ENCODE measurements at places on chromosomes 5 and 9. TPM values are rescaled to one million over a fixed set of nuclear protein-coding genes. Genes with fewer than 3 reads are reported as not detected.

- H3K4me3 ChIP-seq = no peak overlapping the region
- no peaks in the 10 kb centered on the region for H3K4me1 ChIP-seq
- H3K27me3 ChIP-seq = peaks cover 16% of the 10 kb centered on the region
- no peak for DNase-seq
These were observed 20.6 kb upstream of the TPD52L3 start for GRCh38 chr9:6307551-6308096.

GRCh38 chr9:98253565-98253964 lies 1.9 kb downstream of the TBC1D2 start:
- DNase-seq = no peak
- no peak overlapping the region for H3K27ac ChIP-seq
- peaks cover 11% of the 10 kb centered on the region for H3K4me1 ChIP-seq
- H3K36me3 ChIP-seq = no peaks in the 10 kb centered on the region

GRCh38 chr5:138448481-138449398 lies 9.9 kb downstream of the REEP2 start:
- peaks cover 20% of the 10 kb centered on the region for H3K4me1 ChIP-seq
- no peak for DNase-seq
- peak overlapping the region; percentile 66 for H3K4me3 ChIP-seq
- no peak overlapping the region for H3K27ac ChIP-seq

Gene TNIP1
- 34.6 TPM for total RNA-seq

Gene NFX1
- 33.2 TPM for total RNA-seq

GRCh38 chr9:132488626-132489025 lies 78.6 kb downstream of the CFAP77 start:
- H3K4me3 ChIP-seq = no peak overlapping the region
- no peaks in the 10 kb centered on the region for H3K36me3 ChIP-seq
- H3K27me3 ChIP-seq = peaks cover 7% of the 10 kb centered on the region
- H3K27ac ChIP-seq = no peak overlapping the region
- H3K4me1 ChIP-seq = peaks cover 33% of the 10 kb centered on the region

GRCh38 chr5:72555871-72556270 lies 48.7 kb upstream of the ZNF366 start:
- DNase-seq = no peak
- H3K4me3 ChIP-seq = peak overlapping the region; percentile 68
- no peaks in the 10 kb centered on the region for H3K27me3 ChIP-seq
- H3K36me3 ChIP-seq = no peaks in the 10 kb centered on the region

GRCh38 chr5:125199373-125199772 lies 452.9 kb upstream of the ZNF608 start:
- no peaks in the 10 kb centered on the region for H3K27me3 ChIP-seq
- H3K4me3 ChIP-seq = peak overlapping the region; percentile 69
- DNase-seq = no peak
- H3K27ac ChIP-seq = peak overlapping the region; percentile 24

DNA sequence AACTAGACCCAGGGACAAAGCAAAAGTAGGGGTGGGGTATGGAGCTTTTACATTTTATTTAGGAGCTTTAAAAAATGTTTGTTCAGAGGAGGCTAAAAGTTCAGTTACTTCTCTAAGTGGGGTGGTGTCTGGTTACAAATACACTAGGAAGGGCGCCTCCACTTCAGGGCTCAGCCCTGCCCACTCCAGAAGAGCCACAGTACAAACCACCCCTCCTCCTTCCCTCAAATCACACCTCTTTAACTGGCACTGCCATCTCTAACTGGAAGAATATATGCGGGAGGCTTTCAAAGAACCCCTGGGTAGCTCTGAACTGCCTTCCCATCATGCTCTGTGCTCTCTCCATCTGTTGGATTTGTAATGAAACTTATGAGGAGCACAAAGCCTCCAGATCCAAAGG lies 98.8 kb upstream of the NFIB start:
- no peak for DNase-seq
- H3K27me3 ChIP-seq = no peaks in the 10 kb centered on the region
- H3K4me3 ChIP-seq = no peak overlapping the region

GRCh38 chr5:1131191-1131621 lies 19.3 kb upstream of the SLC12A7 start:
- no peak for DNase-seq
- no peaks in the 10 kb centered on the region for H3K36me3 ChIP-seq
- no peaks in the 10 kb centered on the region for H3K27me3 ChIP-seq
- H3K27ac ChIP-seq = no peak overlapping the region
- H3K4me1 ChIP-seq = peaks cover 5% of the 10 kb centered on the region

DNA sequence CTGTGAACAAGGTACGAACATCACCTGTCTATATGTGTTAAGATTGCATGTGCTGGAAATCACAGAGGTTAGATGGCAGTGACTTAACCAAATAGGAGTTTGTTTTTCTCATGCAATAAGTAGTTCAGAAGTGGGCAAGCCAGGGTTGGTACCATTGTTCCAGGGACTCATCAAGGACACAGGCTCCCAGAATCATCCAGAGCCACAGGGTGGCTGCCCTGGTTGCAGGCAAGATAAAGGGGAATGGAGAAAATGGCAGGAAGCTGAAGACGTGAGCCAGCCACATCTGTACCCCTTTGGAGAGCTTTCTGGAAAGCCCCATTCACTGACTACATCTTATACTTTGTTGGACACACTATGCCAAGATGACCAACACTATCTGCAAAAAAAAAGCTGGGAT lies 126.0 kb upstream of the IL12B start:
- no peak overlapping the region for H3K27ac ChIP-seq
- no peaks in the 10 kb centered on the region for H3K36me3 ChIP-seq
- H3K4me1 ChIP-seq = peaks cover 12% of the 10 kb centered on the region
- no peak for DNase-seq

Gene HTR1A
- total RNA-seq = not detected

Gene PHF24
- total RNA-seq = 0.63 TPM

DNA sequence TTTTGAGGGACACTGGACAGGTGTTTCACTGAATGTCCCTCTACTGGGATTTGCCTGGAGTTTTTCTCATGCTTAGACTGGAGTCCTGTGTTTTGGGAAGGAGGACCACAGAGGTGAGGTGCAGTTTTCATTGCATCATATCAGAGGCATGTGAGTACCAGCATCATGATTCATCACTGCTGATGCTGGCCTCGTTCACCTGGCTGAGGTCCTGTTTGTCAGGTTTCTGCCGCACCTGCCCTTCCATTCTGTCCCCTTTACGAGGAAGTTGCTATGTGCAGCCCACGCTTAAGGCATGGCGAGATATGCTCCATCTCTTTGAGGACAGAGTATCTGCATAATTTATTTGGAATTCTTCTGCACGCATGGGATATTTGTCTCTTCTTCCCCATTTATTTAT lies 162.1 kb downstream of the TENT4A start:
- no peak overlapping the region for H3K4me3 ChIP-seq
- no peaks in the 10 kb centered on the region for H3K4me1 ChIP-seq
- H3K27ac ChIP-seq = no peak overlapping the region
- no peaks in the 10 kb centered on the region for H3K36me3 ChIP-seq

- peaks cover 13% of the 10 kb centered on the region for H3K36me3 ChIP-seq
- H3K27ac ChIP-seq = no peak overlapping the region
- no peaks in the 10 kb centered on the region for H3K27me3 ChIP-seq
- no peak for DNase-seq
These were observed 15.1 kb downstream of the GRHPR start for GRCh38 chr9:37437621-37438020.

DNA sequence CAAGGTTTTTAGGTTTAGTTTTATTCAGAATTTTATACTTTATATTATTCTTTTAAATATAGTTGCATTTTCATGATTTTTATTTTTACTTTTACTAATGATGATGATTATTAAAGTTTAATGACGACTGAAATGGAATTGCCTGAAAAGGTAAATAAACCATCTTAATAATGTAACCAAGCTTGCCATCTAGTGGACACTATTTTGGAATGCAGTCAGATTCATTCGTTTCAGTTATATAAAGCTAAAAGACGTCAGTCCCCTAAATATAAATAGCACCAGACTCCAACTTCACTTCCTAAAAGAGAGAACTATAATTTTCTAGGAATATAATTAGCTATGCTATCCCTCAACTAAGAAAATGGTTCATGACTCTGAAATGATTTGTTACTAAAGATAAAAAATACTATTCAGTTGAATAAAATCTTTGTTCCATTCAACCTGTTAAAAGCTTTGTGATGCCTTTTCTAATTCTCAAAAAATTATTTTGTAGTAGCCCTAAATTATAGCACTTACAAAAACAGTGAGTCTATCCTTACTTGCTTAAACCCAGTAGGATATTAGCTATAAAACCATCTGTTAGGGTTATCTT lies 19.9 kb downstream of the ABITRAM start:
- peaks cover 3% of the 10 kb centered on the region for H3K36me3 ChIP-seq
- no peaks in the 10 kb centered on the region for H3K4me1 ChIP-seq
- no peak for DNase-seq
- no peak overlapping the region for H3K27ac ChIP-seq
- H3K27me3 ChIP-seq = no peaks in the 10 kb centered on the region

DNA sequence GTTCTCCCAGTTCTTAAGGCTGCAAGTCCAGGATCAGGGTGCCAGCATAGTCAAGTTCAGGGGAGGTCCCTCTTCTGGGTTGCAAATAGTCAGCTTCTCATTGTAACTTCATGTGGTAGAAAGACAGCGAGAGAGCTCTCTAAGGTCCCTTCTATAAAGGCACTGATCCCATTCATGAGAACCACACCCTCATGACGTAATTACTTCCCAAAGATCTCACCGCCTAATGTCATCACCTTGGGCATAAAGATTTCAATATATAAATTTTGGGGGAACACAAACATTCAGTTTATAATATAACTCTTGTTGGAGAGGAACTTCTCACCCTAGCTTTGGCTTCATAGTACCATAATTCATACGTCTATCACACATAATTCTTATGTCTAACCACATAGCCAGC lies 203.9 kb upstream of the VLDLR start:
- H3K27ac ChIP-seq = no peak overlapping the region
- H3K36me3 ChIP-seq = no peaks in the 10 kb centered on the region
- no peak overlapping the region for H3K4me3 ChIP-seq
- peaks cover 21% of the 10 kb centered on the region for H3K4me1 ChIP-seq

Gene SLC34A1
- 0.16 TPM for total RNA-seq

Gene ANKRD20A1
- 1.6 TPM for total RNA-seq

- H3K4me1 ChIP-seq = no peaks in the 10 kb centered on the region
- no peak overlapping the region for H3K27ac ChIP-seq
- no peaks in the 10 kb centered on the region for H3K27me3 ChIP-seq
- no peak overlapping the region for H3K4me3 ChIP-seq
- no peak for DNase-seq
These were observed 258.5 kb upstream of the ADRA1B start for GRCh38 chr5:159657771-159658170.

Gene PRRC2B
- total RNA-seq = 349 TPM

GRCh38 chr9:72477930-72478518 lies 43.4 kb upstream of the TMC1 start:
- H3K4me1 ChIP-seq = peaks cover 9% of the 10 kb centered on the region
- no peak overlapping the region for H3K4me3 ChIP-seq

DNA sequence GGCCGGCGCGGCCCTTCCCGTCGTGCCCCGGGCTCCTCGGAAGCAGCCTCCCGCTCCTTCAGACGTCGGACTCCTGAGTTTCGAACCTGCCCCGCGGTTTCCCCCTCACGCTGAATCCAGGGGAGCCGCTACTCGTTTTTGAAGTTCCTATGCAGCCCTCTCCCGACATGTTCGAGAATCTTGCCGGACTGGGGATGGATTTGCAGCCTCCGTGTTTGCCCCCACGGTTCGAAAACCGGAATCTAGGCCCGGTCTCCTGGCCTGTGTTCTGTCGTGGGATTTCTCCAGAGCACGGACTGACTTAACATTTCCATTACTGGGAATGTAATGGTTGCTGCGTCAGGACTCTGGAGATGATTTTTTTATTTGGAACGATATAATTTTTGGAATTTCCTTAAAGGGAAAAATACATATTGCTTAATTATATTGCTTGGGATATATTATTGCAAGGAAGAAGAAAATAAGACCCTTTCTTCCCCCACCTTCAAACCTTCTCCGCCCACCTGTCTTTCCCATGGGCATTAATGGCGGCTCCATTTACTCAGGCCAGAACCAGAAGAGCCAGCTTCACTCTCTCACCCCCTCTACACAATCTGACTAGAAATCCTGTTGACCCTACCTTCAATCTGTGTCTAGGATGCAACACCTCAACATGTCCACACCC lies 8.5 kb upstream of the MGAT1 start:
- no peak for DNase-seq
- H3K27me3 ChIP-seq = no peaks in the 10 kb centered on the region
- peak overlapping the region; percentile 92 for H3K4me3 ChIP-seq
- H3K4me1 ChIP-seq = peaks cover 58% of the 10 kb centered on the region
- H3K36me3 ChIP-seq = no peaks in the 10 kb centered on the region

Gene CANX
- 652 TPM for total RNA-seq

- no peaks in the 10 kb centered on the region for H3K36me3 ChIP-seq
- no peaks in the 10 kb centered on the region for H3K27me3 ChIP-seq
- H3K4me1 ChIP-seq = peaks cover 2% of the 10 kb centered on the region
- no peak overlapping the region for H3K27ac ChIP-seq
- DNase-seq = no peak
These were observed 105.6 kb upstream of the PCA3 start for GRCh38 chr9:76658510-76659231.

GRCh38 chr5:51986733-51987132 lies 603.5 kb downstream of the ISL1 start:
- no peak overlapping the region for H3K4me3 ChIP-seq
- DNase-seq = no peak
- no peak overlapping the region for H3K27ac ChIP-seq

DNA sequence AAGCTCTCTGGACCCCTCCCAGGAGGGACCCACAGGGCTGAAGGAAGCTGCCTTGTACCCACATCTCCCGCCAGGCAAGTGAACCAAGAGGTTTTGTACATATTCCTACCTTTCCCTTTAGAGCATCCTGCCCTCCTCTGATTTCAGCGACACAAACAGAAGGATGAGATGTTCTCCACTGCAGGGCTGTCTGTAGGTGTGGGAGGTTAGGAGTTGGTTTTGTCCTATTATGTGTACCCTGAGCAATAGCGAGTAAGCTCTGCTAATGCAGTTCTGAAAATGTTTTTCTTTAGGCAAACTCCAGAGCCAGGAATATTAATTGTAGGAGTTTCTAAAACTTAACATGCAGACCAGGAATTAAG lies 13.0 kb downstream of the SQSTM1 start:
- H3K4me1 ChIP-seq = peaks cover 7% of the 10 kb centered on the region
- H3K36me3 ChIP-seq = peaks cover 55% of the 10 kb centered on the region
- no peak overlapping the region for H3K27ac ChIP-seq
- no peak for DNase-seq

Gene OTP
- total RNA-seq = 3.1 TPM

- H3K27me3 ChIP-seq = peaks cover 4% of the 10 kb centered on the region
- H3K27ac ChIP-seq = no peak overlapping the region
- no peak overlapping the region for H3K4me3 ChIP-seq
- no peaks in the 10 kb centered on the region for H3K4me1 ChIP-seq
These were observed 83.7 kb upstream of the IRX4 start for GRCh38 chr5:1966461-1966860.
